ENCODE measurements at places on chromosomes 5 and 9. TPM values are rescaled to one million over a fixed set of nuclear protein-coding genes. Genes with fewer than 3 reads are reported as not detected.
A peak's percentile ranks its signal among the peaks of the same experiment; 100 is the strongest.

The TAS2R1 gene
- total RNA-seq: 0.50 TPM

The IL3 gene
- 0.39 TPM for total RNA-seq

The RPP25L gene
- total RNA-seq: 26.8 TPM

The JMY gene
- total RNA-seq: 26.6 TPM

The SPINK6 gene
- total RNA-seq: not detected

The KIF4B gene
- total RNA-seq: 3.0 TPM

The IFNB1 gene
- total RNA-seq: not detected

The SNCAIP gene
- 12.7 TPM for total RNA-seq

The DMRTA1 gene
- 0.43 TPM for total RNA-seq

DNA sequence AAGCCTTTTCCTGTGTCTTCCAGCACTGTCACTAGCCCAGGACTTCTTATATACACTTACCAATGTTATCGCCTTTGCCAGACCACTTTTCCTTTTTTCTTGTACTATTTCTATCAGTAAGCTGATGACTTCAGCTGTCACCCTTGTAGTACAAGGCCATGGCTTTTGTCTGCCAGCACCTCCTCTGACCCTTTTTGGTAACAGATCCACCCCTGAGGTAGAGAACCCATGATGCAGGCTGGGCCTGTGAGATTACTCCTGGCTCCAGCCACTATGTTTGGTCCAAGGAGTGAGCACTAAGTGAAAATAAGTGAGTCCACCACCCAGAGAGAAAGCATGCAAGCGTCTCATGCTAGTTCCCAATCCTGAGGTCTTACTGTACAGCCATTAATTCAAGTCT is 406.7 kb downstream of the MLLT3 start:
- no peak for DNase-seq

GRCh38 chr5:173726846-173727557 is 110.6 kb upstream of the BOD1 start:
- no peak for DNase-seq

DNA sequence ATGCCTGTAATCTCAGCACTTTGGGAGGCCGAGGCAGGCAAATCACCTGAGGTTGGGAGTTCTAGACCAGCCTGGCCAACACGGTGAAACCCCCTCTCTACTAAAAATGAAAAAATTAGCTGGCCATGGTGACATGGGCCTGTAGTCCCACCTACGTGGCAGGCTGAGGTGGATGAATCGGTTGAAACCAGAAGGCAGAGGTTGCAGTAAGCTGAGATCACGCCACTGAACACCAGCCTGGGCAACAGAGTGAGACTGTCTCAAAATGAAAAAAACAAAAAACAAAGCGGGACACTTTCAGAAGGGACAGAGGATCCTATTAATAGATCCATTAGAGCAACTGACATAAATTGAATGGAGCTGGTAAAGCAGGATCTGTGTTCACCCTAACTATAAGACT is 89.6 kb upstream of the SGCD start:
- DNase-seq: no peak

- no peak for DNase-seq
Measured at GRCh38 chr5:62640446-62640845, 61.8 kb downstream of the LRRC70 start.

DNA sequence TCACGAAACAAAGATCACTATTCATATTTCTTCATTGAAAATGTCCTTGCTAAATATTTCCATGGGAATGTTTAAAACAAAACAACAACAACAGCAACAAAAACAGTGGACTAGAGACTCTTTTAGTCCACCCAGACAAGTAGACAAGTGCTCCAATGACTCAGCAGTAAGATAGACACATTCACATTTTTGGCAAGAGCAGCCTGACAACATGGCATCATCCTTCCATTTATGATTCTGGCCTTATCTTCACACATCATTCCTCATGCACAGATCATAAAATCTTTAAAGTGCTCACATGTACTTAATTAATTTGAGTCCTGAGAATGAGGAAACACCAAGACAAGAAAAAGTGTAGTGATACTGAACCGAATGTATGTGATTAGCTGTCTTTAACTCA is 132.6 kb upstream of the PDE4D start:
- no peak for DNase-seq

- no peak for DNase-seq
Measured at GRCh38 chr9:21761309-21761901, 41.0 kb upstream of the MTAP start.

GRCh38 chr9:92534204-92534603 is 1.6 kb downstream of the ECM2 start:
- no peak for DNase-seq

DNA sequence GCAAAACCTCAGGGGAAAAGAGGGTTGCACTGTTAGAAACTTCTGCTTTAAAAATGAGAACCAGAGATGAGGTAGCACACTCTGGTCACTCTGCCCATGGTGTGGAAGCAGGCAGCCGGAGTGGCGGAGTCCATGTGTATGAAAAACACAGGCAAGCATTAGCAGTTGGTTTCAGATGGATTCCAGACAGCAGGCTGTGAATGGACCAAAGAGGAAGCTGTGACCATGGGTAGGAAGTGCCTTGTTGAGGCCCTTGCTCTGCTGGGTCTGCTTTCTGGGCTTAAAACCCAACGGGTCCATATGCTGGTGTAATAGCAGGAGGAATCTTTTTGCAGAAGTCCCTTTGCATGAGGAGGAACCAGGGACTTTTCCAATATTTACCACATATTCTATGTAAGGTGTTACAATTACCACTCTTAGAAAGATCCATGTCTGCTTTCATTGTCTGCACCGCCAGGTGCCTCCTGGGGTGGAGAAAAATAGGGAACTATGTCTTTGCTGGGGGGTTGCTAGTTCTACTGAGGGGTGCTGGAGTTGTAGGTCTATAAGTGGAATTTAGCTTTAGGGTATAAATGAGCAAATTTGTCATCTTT is 77.0 kb downstream of the ANKRD55 start:
- peak; percentile 25 for DNase-seq

DNA sequence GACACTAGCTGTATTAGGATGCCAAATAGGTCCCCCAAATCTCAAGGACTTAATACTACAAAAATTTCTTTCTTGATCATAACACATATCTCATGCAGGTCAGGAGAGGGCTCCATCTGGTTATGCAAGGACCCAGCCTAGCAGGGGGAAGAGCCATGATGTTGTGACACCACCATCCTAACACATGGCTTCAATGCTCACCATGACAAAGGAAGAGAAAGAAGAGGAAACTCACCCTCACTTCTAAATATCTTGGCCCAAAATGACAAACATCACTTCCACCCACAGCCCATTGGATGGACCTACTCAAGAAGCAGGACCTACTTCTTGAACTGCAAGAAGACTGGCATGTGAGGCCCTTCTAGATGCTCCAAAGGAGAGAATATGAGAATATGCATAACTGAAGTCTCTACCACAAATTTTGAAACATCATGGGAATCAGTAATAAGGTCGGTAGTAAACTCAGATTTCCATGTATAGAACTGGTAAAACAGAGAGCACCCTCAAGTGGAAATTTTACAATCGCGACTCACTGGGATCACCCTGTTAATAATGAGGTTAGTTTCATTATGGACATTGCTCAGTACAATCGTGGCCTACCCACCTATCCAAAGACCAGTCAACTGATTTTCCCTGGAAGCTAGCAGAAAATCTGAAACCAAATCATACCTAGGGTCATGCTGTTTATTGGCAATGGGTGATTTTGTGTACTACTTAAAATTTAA is 308.2 kb downstream of the ACTL7B start:
- DNase-seq: no peak

GRCh38 chr9:105385381-105385985 is 62.4 kb upstream of the FSD1L start:
- DNase-seq: peak; percentile 64

DNA sequence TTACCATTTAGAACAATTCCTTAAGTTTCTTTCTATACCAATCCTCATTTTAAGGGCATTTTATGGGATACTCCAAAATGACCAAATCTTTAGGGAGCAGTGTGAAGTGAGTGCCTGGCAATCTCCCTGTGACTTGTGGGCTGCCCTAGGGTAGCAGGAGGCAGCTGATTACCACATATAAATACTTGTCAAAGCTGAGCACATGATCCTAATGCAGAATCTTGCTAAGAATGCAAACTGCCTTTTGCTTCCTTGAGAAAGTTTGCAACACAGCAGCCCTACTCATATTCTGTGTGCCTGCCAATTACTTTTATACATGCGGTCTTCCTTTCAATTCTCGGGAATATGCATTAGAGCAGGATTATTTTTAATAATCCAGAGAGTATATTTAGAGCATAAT is 18.2 kb upstream of the NREP start:
- no peak for DNase-seq

GRCh38 chr5:17679597-17680203 is 45.4 kb downstream of the TAF11L14 start:
- DNase-seq: no peak

DNA sequence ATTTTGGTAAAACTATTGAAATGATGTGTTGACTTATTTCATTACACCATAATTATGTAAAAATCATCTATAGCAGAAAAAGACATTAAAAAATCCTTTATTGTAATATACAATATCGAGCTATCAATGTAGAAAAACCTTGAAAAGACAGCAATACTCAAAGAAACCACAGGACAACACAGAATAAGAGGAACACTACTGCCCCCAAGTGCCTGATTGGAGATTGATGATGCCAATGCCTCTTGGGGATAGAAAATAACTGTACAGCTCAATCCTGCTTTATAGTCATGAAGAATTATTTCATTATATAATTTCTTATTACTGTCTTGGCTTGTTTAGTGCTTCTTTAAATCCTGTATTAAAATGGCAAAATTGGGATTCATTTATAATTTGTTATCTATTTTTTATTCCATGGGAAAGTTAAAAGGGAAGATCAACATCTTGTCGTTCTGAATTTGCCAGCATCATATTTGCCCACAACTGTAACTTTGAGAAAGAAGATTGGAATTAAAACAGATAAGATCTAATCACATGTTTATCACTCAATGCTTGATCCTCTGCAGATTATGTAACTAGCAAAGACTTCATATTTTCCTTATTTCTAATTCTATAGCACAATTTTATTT is 337.5 kb downstream of the CDH9 start:
- DNase-seq: peak; percentile 69

GRCh38 chr5:1324719-1325190 is 20.1 kb downstream of the CLPTM1L start:
- DNase-seq: peak; percentile 12

- no peak for DNase-seq
Measured at GRCh38 chr5:132471944-132472343, 18.6 kb downstream of the IRF1 start.

All from testis (tissue), 5 donors.